ENCODE measurements at places on chromosomes 11 and 22. TPM values are rescaled to one million over a fixed set of nuclear protein-coding genes. Genes with fewer than 3 reads are reported as not detected.

MAPK11 gene
- 1.8 TPM for total RNA-seq

SAA2 gene
- 1.3 TPM for total RNA-seq

MPPED2 gene
- 1.6 TPM for total RNA-seq

PPP1CA gene
- total RNA-seq, result 209 TPM

APOBEC3F gene
- 7.4 TPM for total RNA-seq

PACSIN3 gene
- total RNA-seq, result 63.5 TPM

ISX gene
- total RNA-seq, result 50.3 TPM

MS4A14 gene
- 0.41 TPM for total RNA-seq

SMARCB1 gene
- 69.3 TPM for total RNA-seq

Data from mucosa of descending colon (tissue), 3 donors.